Stomach (tissue), 19 donors: ENCODE measurements at places on chromosomes 3 and 15.

GRCh38 chr3:138842483-138843188 is 7.9 kb upstream of the PIK3CB start:
- no peaks in the 10 kb centered on the region for H3K4me1 ChIP-seq
- H3K36me3 ChIP-seq, result no peaks in the 10 kb centered on the region
- DNase-seq, result no peak
- H3K27ac ChIP-seq, result no peak overlapping the region

DNA sequence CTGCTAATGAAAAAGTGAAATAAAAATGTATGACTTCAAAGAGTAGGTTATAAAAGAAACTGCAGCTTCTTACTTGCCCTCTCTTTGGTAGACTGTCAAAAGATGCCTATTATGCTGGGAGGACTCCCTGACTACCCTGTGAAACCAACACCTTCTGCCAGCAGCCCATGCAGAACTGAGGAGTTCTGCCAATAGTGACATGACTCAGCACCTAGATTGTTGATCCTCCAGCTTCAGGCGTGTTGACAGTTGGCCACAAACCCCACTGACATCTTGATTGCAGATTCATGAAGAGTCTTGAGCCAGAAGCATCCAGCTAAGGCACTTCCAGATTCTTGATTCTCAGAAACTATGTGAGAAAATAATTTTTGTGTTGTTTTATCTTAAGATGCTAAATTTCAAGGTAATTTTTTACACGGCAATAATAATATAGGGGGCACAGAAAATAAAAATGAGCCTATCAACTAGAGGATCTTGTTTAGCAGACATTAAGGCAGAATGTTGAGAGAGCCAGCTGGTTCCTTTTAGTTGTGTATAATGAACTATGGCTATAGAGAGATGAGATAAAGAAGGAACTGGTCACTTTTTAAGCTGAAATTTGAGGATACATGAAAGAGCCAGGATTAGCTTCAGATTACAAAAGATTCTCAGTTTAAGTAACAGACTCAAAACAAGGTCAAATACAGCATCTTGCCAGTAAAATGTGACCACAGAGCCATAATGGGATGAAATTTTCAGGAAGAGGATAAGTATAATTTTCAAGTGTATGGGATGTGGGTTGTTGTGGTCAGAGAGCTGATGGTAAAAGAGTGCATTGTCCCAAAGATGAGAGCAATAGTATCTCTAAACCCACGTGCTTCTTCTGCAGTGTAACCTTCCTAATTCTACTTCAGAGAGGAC is 588.7 kb upstream of the CBLB start:
- H3K27ac ChIP-seq, result no peak overlapping the region
- no peaks in the 10 kb centered on the region for H3K36me3 ChIP-seq
- no peak overlapping the region for H3K4me3 ChIP-seq
- no peaks in the 10 kb centered on the region for H3K4me1 ChIP-seq
- H3K27me3 ChIP-seq, result no peaks in the 10 kb centered on the region
- no peak for DNase-seq

DNA sequence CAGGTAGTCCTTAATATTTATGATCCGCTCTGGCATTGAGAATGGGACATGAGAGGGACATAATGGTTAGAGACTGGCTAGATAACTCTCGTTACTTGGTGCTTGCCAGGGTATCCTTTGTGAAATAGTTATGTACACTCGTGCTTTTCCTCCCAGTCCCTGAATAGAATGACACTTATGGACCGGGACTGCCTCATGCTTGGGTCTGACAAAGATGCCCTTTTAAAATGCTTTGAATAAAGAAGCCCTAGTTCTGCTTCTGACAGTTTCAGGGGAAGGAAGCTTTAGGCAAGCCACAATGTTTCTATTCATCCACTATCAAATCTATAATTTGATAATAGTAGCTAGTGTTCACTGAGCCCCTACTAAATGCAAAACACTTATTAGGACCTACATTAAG is 29.4 kb downstream of the POLR2M start:
- H3K27ac ChIP-seq, result no peak overlapping the region
- no peaks in the 10 kb centered on the region for H3K27me3 ChIP-seq
- no peaks in the 10 kb centered on the region for H3K4me1 ChIP-seq
- H3K4me3 ChIP-seq, result no peak overlapping the region
- no peaks in the 10 kb centered on the region for H3K36me3 ChIP-seq

- no peak overlapping the region for H3K4me3 ChIP-seq
- H3K36me3 ChIP-seq, result peaks cover 51% of the 10 kb centered on the region
- peaks cover 49% of the 10 kb centered on the region for H3K4me1 ChIP-seq
- DNase-seq, result peak; percentile 91
- H3K27me3 ChIP-seq, result no peaks in the 10 kb centered on the region
- H3K27ac ChIP-seq, result peak overlapping the region; percentile 24
Observed at GRCh38 chr3:184341925-184342324, 4.5 kb downstream of the FAM131A start.

DNA sequence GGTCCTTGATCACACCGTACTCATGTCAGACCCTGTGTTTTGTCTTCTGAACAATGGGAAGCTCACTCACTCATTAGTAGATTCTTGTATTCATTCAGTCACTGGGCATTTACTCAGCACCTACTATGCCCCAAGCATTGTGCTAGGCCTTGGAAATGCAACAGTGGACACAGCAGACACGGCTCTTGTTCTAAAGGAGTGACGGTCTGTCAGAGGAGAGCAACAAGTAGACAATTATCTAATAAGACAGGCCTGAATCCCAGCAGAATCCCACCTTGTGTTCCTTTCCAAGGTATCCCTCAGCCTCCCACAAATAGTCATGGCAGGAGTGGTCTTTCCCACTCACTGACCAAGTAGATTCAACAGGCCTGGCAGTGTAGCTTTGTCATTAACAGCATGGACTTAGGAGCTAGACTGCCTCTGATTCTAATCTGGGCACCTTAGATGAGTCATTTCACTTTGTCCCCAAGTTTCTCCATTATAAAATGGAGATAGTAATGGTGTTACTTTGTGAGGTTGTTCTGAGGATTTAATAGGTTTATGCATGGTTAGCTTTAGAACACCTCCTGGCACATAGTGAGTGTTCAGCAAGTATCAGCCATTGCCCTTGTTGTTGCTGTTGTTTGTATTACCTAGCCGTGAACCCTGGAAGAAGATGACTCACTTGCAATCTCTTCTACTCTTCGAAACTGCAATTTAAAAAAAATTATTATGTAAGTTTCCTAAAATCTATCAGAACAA is 69.1 kb downstream of the SSUH2 start:
- no peak for DNase-seq
- no peaks in the 10 kb centered on the region for H3K27me3 ChIP-seq
- H3K36me3 ChIP-seq, result peaks cover 4% of the 10 kb centered on the region
- no peaks in the 10 kb centered on the region for H3K4me1 ChIP-seq
- H3K4me3 ChIP-seq, result no peak overlapping the region

DNA sequence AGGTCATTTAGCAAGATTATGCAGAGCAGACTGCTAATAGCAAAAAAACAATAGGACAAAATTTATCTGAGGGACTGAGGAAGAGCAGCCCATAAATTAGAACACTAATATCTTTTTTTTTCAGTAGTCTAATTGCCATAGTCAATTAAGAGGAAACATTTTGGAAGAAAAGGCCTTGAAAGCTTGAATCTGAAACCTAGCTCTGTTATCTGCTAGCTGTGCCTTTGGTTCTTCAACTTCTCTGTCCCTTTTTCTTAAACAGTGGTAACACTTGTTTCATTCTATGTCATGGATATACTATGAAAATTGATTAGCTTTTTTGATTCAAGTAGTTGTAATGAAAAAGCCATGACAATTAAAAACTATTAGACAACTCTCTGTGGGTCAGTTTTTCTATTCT is 1.7 kb downstream of the ATR start:
- DNase-seq, result no peak
- H3K27me3 ChIP-seq, result no peaks in the 10 kb centered on the region
- H3K36me3 ChIP-seq, result no peaks in the 10 kb centered on the region
- H3K4me1 ChIP-seq, result peaks cover 16% of the 10 kb centered on the region
- H3K27ac ChIP-seq, result no peak overlapping the region
- no peak overlapping the region for H3K4me3 ChIP-seq

GRCh38 chr15:45399381-45400212 is 21.3 kb upstream of the GATM start:
- H3K27ac ChIP-seq, result no peak overlapping the region
- H3K36me3 ChIP-seq, result no peaks in the 10 kb centered on the region
- peak; percentile 82 for DNase-seq
- no peaks in the 10 kb centered on the region for H3K27me3 ChIP-seq
- peaks cover 36% of the 10 kb centered on the region for H3K4me1 ChIP-seq

DNA sequence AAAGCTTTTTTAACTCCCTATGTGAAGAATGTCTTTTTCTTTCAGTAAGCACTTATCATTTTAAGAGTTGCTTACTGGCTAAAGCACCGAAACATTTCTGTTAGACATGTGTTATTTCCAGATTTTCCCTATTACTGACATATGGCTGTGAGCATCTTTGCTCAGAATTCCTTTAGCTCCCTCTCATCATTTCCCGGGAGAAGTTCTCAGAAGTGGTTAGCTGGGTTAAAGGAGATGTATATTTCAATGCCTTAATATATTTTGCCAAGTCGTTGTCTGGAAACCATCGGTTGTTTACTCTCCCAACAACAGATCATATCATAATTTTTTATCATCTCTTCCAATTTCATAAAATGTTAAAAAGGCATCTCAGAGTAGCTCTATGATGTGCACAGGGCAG is 396.5 kb downstream of the OCA2 start:
- H3K27ac ChIP-seq, result no peak overlapping the region
- DNase-seq, result no peak
- H3K4me1 ChIP-seq, result no peaks in the 10 kb centered on the region
- no peaks in the 10 kb centered on the region for H3K36me3 ChIP-seq
- H3K4me3 ChIP-seq, result no peak overlapping the region

DNA sequence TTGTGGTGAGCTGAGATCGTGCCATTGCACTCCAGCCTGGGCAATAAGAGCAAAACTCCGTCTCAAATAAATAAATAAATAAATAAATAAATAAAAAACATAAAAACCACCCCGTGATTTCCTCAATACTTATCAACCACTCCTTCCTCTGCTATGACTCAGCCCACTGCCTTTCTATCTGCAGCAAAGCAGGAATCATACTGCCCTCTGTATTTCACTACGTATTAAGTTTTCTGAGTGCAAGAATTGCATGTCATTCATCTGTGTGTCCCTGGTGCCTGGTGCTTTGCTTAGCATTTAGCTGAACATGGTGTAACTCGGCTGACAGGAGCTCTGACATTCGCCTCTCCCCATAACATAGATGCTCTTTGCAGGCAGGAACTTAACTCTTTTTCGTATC is 7.1 kb downstream of the LSG1 start:
- peaks cover under 1% of the 10 kb centered on the region for H3K4me1 ChIP-seq
- peaks cover 47% of the 10 kb centered on the region for H3K36me3 ChIP-seq
- H3K4me3 ChIP-seq, result no peak overlapping the region
- H3K27ac ChIP-seq, result no peak overlapping the region
- no peaks in the 10 kb centered on the region for H3K27me3 ChIP-seq
- DNase-seq, result no peak

GRCh38 chr15:30991255-30992235 is at the start of gene MTMR10:
MTMR10 (minus strand) TSS chr15:30991628; CDS start chr15:30991506, 122 bp downstream.
- H3K27me3 ChIP-seq, result no peaks in the 10 kb centered on the region
- peak within 1 kb of the TSS; percentile 100 for H3K27ac ChIP-seq
- peaks cover 48% of the 10 kb centered on the region for H3K4me1 ChIP-seq
- peak within 1 kb of the TSS; percentile 74 for H3K4me3 ChIP-seq

GRCh38 chr3:157255797-157256196 is 95.8 kb upstream of the CCNL1 start:
- H3K36me3 ChIP-seq, result no peaks in the 10 kb centered on the region
- H3K27me3 ChIP-seq, result no peaks in the 10 kb centered on the region
- H3K27ac ChIP-seq, result no peak overlapping the region
- no peak for DNase-seq

DNA sequence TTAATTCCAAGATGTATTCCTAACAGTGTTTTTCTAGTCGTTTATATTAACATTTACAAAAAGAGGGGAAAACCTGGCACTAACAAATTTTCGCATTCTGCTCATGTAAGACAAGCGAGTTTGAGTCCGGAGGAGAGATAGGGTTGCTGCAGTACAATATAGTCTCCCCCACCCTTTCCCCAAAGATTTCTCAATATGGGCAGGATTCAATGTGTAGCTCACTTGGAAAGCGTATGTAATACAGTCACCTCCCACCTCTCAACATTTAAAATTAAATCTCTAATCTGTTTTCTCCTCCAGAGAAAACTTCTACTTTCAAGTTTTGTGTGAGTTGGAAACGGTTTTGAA is 57.9 kb downstream of the CMSS1 start:
- H3K36me3 ChIP-seq, result no peaks in the 10 kb centered on the region
- DNase-seq, result no peak
- peak overlapping the region; percentile 77 for H3K4me3 ChIP-seq

DNA sequence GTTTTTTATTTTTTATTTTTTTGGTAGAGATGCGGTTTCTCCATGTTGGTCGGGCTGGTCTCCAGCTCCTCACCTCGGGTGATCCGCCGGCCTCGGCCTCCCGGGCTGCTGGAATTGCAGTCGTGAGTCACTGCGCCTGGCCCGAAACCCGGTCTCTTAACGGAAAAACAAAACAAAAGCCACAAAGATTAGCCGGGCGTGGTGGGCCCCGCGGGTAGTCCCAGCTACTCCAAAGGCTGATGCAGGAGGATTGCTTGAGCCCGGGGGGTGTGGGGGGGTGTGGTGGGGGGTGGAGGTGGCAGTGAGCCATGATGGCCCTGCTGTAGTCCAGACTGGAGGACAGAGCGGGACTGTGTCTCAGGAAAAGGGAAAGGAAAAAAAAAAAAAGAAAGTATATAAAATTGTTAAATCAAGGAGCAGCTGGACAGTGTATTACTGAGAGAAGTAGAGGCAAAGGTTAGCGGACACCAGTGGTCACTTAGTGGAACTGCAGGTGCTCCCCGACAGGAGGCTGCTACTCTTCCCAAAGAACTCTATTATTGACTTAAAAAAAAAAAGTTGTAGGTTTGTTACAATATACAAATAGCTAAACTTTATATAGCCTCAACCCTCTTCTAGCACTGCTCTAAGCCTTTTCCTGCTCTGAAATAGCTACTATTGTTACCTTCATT is 30.3 kb upstream of the TUBGCP5 start:
- H3K36me3 ChIP-seq, result no peaks in the 10 kb centered on the region
- no peak overlapping the region for H3K4me3 ChIP-seq
- peaks cover 6% of the 10 kb centered on the region for H3K4me1 ChIP-seq
- no peak for DNase-seq
- no peak overlapping the region for H3K27ac ChIP-seq

GRCh38 chr15:41597787-41598186 is 38.8 kb downstream of the TYRO3 start:
- H3K27ac ChIP-seq, result no peak overlapping the region
- H3K36me3 ChIP-seq, result no peaks in the 10 kb centered on the region
- no peaks in the 10 kb centered on the region for H3K4me1 ChIP-seq
- H3K4me3 ChIP-seq, result no peak overlapping the region
- no peak for DNase-seq

- H3K4me3 ChIP-seq, result no peak overlapping the region
- no peaks in the 10 kb centered on the region for H3K36me3 ChIP-seq
- H3K27me3 ChIP-seq, result no peaks in the 10 kb centered on the region
- no peaks in the 10 kb centered on the region for H3K4me1 ChIP-seq
- H3K27ac ChIP-seq, result no peak overlapping the region
- DNase-seq, result no peak
Observed at GRCh38 chr3:36649125-36649524, 115.2 kb downstream of the DCLK3 start.

DNA sequence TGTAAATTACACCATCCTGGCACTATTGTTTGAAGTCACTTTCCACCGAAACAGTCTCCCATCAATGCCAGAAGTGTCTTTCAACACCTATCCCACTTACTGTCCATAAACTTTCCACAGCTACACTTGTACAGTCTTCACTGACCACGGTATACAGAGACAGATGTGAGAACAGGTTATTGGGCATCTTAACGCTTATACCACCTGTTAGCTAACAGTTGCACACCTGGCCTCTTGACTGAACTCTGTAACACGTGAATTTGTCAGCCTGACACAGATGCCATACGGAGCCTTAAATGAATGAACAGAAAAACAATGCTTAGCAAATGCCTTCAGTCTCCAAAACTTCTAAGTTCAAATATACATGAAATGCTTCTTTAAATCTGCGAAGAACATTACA is 440.5 kb downstream of the SHQ1 start:
- H3K27me3 ChIP-seq, result no peaks in the 10 kb centered on the region
- H3K36me3 ChIP-seq, result no peaks in the 10 kb centered on the region
- no peak overlapping the region for H3K4me3 ChIP-seq
